ENCODE measurements at places on chromosomes 5 and 9.

- DNase-seq, result no peak
- H3K4me1 ChIP-seq, result no peaks in the 10 kb centered on the region
- no peaks in the 10 kb centered on the region for H3K27me3 ChIP-seq
Observed at GRCh38 chr5:158819840-158820620, 279.7 kb downstream of the EBF1 start.

GRCh38 chr9:30476826-30477225 lies 1907.6 kb upstream of the ACO1 start:
- no peak overlapping the region for H3K4me3 ChIP-seq
- no peaks in the 10 kb centered on the region for H3K36me3 ChIP-seq
- no peak overlapping the region for H3K27ac ChIP-seq
- H3K4me1 ChIP-seq, result no peaks in the 10 kb centered on the region
- no peak for DNase-seq
- H3K27me3 ChIP-seq, result no peaks in the 10 kb centered on the region

GRCh38 chr5:168528521-168529373 lies at the start of gene FBLL1:
FBLL1 (plus strand) TSS chr5:168529305; CDS start chr5:168529505, 200 bp downstream.
- peaks cover 3% of the 10 kb centered on the region for H3K36me3 ChIP-seq
- peak; percentile 89 for DNase-seq
- no peak within 1 kb of the TSS for H3K27ac ChIP-seq
- H3K27me3 ChIP-seq, result peaks cover 9% of the 10 kb centered on the region
- H3K4me3 ChIP-seq, result peak within 1 kb of the TSS; percentile 44
- H3K4me1 ChIP-seq, result peaks cover 10% of the 10 kb centered on the region

DNA sequence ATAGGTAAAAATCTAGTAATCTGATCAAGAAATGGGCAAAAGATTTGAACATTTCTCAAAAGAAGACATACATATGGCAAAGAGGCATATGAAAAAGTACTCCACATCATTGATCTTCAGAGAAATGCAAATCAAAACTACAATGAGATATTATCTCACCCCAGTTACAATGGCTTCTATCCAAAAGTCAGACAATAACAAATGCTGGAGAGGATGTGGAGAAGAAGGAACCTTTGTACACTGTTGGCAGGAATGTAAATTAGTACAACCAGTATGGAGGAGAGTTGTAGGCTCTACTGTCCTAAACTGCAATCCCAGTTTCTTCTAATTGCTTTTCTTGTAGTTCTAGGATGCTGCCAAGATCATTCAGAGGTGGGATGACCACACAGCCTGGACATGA lies 193.5 kb upstream of the RFX3 start:
- DNase-seq, result no peak
- no peaks in the 10 kb centered on the region for H3K36me3 ChIP-seq
- no peaks in the 10 kb centered on the region for H3K4me1 ChIP-seq
- H3K4me3 ChIP-seq, result no peak overlapping the region
- no peak overlapping the region for H3K27ac ChIP-seq
- H3K27me3 ChIP-seq, result no peaks in the 10 kb centered on the region

DNA sequence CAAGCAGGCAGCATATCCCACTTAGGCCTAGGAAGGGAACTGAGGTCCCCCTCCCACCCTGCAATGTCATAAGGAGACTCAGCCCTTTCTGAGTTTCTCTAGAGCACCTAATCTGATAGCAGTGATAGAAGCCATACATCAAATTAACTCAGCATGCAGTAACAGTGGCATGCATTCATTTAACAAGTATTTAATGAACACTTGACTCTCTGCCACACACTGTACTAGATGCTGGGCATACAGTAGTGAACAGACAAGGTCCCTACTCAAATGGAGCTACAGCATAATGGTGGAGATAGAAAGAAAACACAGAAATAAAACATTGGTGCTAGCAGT lies 58.6 kb downstream of the SLC22A5 start:
- H3K36me3 ChIP-seq, result no peaks in the 10 kb centered on the region
- no peak for DNase-seq
- H3K27me3 ChIP-seq, result no peaks in the 10 kb centered on the region
- H3K4me1 ChIP-seq, result peaks cover 4% of the 10 kb centered on the region
- no peak overlapping the region for H3K27ac ChIP-seq
- H3K4me3 ChIP-seq, result no peak overlapping the region

- no peak overlapping the region for H3K27ac ChIP-seq
- peaks cover 2% of the 10 kb centered on the region for H3K4me1 ChIP-seq
- no peaks in the 10 kb centered on the region for H3K36me3 ChIP-seq
- no peak overlapping the region for H3K4me3 ChIP-seq
- DNase-seq, result no peak
Observed at GRCh38 chr5:134462761-134463160, 51.1 kb upstream of the CDKN2AIPNL start.

GRCh38 chr9:131278702-131279111 lies 2.4 kb upstream of the FAM78A start:
- H3K27ac ChIP-seq, result no peak overlapping the region
- no peaks in the 10 kb centered on the region for H3K36me3 ChIP-seq
- peaks cover 2% of the 10 kb centered on the region for H3K27me3 ChIP-seq
- H3K4me1 ChIP-seq, result no peaks in the 10 kb centered on the region

DNA sequence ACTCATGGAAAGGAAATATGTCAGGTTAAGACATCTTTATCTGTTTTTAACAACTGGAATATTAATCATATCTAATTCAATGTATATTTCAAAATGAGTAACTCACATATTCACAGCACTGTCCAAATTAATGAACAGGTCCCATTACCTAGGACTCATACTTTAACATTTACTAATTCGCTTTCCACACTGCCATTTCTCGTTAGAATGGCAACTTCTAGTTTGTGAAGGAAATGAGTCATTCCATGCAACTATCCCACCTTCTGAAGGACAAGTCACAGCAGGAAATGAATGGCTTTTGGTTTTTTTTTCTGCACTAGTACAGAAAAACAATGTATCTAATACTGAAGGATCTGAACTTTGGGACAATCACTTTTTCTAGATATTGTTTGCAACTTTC lies 24.6 kb upstream of the IFNK start:
- no peaks in the 10 kb centered on the region for H3K36me3 ChIP-seq
- H3K4me1 ChIP-seq, result peaks cover 22% of the 10 kb centered on the region
- no peak overlapping the region for H3K4me3 ChIP-seq

GRCh38 chr9:112203536-112203935 lies 28.4 kb upstream of the SUSD1 start:
- H3K4me3 ChIP-seq, result no peak overlapping the region
- H3K36me3 ChIP-seq, result peaks cover 3% of the 10 kb centered on the region
- no peaks in the 10 kb centered on the region for H3K27me3 ChIP-seq
- H3K4me1 ChIP-seq, result no peaks in the 10 kb centered on the region
- H3K27ac ChIP-seq, result no peak overlapping the region
